ENCODE measurements at places on chromosomes 5 and 9.

DNA sequence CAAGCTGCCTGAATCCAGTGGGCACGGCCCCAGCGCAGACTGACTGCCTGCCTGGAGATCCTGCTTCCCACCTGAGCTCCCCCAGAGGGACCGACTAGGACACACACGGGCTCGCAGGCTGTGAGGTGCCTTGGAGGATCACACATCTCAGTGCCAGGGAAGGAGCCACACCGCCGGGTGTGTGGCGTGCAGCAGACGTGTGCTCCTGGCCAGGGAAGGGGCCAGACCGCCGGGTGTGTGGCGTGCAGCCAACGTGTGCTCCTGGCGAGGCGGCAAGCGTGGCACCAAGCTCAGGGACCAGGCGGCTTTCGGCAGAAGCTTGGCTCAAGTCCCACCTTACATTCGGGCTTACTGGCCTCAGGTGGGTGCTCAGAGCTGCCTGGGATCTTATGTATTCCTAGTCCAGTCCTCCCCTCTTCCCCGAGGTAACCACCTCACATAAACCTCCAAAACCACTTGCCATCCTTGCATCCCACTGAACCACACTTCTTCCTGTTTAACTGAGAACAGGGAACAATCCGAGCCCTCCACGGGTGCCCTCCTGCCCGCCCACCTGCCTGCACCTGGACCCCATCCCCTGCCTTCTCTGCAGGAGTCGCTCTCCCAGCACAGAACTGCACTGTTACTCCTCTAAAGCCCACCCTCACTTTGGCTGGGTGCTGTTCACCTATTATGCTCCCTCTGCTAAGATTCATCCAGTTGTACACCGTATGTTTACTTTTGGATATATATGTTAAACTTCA lies 22.4 kb upstream of the MRNIP start:
- DNase-seq, result no peak

- no peak for DNase-seq
Observed at GRCh38 chr5:135950611-135951010, 4.2 kb downstream of the LECT2 start.

- no peak for DNase-seq
Observed at GRCh38 chr9:15401266-15401665, 21.4 kb upstream of the SNAPC3 start.

DNA sequence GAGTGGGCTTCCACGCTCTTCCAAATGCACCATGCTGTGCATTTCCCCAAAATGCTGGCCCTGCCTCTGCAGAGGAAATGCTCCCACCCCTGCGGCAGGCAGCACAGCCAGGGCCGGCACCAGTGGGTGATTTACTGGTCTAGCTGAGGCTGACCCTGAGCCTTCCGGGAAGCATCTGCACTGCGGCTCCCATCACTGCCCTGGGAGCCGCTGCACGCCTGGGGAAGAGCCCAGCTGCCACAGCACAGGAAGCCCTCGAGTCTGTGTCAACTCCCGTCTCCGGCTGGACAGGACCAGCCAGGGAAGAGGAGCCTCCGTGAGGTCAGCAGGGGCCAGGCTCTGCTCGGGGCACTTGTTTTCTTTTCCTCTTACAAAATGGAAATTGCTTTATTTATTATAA lies 25.1 kb upstream of the EEIG1 start:
- DNase-seq, result no peak

DNA sequence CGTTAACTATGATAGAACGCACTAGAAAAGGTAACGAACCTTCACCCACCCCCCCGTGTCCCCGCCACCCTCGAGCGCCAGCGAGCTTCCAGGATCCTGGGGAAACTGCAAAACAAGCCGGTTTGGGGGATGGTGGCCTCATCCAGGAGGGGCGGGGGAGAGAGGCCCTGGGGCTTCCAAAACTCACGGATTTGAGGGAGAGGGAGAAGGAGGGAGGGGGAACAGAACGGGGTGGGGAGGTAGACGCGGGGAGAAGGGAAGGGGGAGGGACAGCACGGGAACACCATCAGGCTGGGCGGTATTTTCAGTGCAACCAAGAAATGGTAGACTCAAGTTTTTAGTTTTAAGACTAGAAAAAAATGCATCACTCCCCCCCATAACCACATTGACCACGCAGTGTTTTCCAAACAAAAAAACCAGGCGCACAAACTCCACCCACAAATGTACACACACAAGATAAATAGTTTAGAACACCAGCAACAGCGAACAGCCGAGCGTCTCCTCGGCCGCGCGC lies 1.4 kb downstream of the NRARP start:
- DNase-seq, result no peak

DNA sequence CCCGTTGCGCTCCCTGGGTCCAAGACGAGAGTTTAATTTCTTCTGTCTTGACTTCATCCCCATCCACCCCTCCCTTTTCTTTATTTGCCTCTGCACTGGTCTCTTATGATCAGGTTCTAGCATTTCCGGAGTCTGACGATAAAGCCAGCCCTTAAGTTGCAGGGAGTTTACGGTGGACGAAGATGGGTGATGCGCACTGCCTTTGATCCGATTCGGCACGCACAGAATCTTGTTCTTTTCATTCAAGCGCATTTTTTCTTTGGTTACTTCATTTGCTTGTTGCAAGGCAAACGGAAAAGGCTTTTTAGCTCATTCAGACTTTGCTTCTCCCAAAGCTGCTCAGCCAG lies 488 bp upstream of the MCTP1 start:
- DNase-seq, result no peak

- DNase-seq, result no peak
Observed at GRCh38 chr9:133707763-133708245, 30.3 kb downstream of the SARDH start.

DNA sequence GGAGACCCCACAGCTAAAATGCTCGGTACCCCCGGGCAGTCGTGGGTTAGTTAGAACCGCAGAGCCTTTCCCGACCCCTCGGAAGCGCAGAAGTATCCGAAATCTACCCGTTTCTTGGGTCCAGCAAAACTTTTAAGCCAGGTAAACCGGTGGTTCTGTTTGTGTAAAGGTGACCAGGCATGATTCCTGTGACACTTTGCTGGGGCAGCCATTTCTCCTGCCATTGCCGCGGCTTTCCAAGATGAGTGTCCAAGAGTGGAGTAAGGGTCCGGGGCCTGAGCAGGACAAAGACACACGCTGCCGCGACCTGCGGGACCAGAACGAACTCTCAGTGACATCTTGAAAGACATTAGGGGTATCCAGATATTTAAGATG lies 655 bp downstream of the MARVELD2 start:
- peak; percentile 34 for DNase-seq

- DNase-seq, result no peak
Observed at GRCh38 chr5:176420972-176421544, 4.7 kb upstream of the CLTB start.

- no peak for DNase-seq
Observed at GRCh38 chr5:125865166-125865815, 557.9 kb upstream of the GRAMD2B start.

DNA sequence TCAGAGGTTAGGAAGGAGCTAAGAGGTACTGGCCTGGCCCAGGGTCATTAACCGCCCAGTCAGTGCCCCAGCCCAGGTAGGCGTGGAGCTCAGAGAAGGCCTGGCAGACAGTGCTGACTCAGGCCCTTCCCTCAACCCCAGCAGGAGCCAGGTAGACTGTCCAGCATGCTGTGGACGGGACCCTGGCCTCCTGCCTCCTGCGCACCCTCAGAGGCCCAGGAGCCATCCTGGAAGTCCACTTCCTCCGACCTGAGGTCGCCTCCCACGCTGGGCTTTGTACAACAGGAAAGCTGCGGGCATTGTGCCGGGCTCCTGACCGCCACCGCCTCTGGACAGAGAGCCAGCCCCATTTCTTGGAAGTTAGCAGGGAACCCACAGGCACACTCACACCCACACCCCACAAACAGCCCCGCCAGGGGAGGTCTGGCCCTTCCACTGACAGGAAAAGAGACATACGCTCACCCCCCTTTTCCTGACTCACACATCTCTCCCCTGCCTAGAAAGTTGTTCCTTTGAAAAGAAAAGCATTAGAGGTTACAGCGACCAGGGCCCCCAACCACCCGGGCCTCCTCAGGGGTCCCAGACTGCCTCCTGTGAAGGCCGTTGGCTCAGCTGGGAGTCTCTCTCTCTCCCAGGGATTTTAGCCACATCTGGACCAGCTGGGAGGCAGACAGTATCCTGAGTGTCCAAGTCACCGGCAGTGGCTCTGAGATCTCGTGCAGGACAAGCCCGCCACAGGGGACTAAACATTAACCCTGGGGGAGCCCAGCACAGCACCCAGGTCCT lies 7.7 kb downstream of the RALGDS start:
- DNase-seq, result no peak

- DNase-seq, result no peak
Observed at GRCh38 chr5:146026307-146027010, 78.9 kb downstream of the PLAC8L1 start.

DNA sequence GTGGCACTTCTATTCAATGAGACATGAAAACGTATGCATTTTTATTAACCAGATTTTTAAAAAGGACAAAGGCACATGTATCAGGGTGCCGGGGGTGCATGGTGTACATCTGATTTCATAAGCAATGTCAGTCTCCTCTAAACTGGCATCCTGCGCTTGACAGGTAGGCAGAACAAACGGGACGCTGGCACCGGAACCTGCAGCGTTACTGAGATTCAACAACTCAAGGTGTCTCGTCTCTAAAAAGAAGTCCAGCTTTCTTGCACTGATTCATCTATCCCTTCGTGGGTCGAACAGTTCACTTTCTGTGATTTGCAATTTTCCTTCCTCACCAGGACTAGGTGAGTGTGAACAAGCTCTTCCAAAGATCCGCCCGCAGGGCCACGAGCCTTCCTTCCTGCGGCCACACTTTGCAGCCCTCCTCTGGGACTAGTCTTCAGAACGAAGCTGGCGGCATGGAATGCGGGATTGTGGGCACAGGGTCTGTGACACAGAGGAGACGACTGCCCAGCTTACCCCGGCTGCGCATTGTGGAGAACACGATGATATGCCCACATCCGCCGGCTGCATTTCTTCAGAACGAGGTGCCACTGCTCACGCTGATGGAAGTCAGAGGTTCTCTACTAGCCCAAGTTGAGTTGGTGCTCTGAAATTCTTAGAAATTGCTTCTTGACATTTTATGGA lies 7.2 kb downstream of the SLC6A3 start:
- no peak for DNase-seq

GRCh38 chr9:7656636-7657035 lies 142.9 kb downstream of the DMAC1 start:
- no peak for DNase-seq

GRCh38 chr5:9774472-9775079 lies 144.4 kb upstream of the TAS2R1 start:
- no peak for DNase-seq

DNA sequence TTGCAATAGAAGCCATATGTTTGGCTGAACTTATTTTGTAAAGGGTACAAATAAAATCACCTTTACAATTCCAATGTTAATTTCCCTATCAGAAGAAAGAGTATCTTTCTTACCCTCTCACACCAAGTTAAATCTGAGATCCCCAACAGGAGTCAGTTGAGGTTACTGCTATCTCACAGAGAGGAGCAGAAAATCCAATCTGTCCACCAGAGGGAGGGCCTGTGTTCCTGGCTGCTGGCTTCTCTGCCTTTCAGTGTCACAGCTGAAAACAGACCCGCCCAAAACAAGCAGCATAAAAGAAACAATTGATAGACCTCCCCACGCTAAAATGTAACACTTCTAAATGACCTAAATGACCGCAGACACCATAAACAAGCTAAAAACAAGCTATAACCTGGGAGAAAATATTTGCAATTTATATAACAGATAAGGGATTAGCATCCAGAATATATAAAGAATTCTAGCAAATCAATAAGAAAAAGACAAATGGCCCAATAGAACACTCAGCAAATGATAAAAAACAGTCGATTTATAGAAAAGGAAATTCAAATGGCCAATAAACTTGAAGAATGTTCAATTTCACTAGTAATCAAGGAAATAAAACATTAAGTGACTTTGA lies 24.5 kb upstream of the MVB12B start:
- DNase-seq, result peak; percentile 14

- DNase-seq, result no peak
Observed at GRCh38 chr5:95728494-95729114, 2.5 kb upstream of the RHOBTB3 start.

DNA sequence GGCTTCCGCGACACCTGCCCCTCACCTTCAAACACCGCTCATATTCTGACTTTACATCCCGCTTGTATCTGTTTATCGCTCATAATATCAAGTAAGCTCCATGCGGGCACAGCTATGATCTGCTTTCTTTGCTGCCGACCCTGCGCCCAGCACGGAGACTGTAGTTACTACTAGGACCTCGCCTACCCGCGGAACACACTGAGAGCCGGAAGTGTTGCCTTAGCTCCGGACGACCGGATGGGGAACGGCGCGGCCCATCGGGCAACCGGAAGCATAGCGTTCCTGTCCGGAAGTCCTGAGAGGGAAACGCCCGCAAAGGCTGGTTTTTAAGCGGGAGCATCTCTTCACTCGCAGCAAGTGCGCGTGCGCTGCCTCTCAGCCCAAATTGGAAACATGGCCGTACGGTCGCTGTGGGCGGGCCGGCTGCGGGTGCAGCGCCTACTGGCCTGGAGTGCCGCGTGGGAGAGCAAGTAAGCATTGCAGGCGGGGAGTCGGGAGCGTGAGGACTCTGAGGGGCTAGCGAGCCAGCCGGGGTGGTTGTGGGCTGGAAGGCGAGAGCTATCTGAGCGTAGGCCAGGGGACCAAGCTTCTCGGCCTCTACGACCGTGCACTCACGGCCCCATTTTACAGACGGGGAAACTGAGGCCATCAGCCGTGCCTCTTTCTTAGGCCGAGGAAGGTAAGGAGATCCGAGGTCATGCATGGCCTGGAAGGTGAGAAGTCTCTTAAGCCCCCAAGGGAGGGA lies at the start of gene GRPEL2:
Gene GRPEL2 (plus strand): TSS at position 353 of the 745 bp plus-strand sequence. CDS start 41 bp downstream, at position 394.
- peak; percentile 86 for DNase-seq

- no peak for DNase-seq
Observed at GRCh38 chr9:88011005-88011766, 36.9 kb upstream of the CDK20 start.

- DNase-seq, result no peak
Observed at GRCh38 chr9:4346131-4346530, 46.3 kb upstream of the GLIS3 start.

GRCh38 chr5:13207112-13207511 lies 737.4 kb downstream of the DNAH5 start:
- no peak for DNase-seq

DNA sequence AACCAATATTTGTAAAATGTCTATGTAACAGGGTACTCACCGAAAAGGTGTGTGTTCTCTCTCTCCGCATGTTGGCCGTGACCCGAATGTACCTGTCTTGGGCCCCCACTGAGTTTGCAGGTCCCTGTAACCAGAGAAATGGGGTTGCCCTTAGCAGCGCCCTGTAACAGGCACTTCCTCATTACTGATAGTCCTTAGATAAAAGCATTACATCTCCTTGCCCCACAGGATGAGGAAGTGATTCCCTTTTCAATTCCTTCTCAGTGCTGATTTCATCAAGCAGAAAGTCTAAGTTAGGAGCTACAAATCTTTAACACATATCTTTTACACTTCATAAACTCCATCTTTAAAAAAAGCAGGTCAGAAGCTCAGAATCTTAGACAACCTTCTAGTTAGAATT lies 15.2 kb upstream of the HMHB1 start:
- DNase-seq, result no peak

DNA sequence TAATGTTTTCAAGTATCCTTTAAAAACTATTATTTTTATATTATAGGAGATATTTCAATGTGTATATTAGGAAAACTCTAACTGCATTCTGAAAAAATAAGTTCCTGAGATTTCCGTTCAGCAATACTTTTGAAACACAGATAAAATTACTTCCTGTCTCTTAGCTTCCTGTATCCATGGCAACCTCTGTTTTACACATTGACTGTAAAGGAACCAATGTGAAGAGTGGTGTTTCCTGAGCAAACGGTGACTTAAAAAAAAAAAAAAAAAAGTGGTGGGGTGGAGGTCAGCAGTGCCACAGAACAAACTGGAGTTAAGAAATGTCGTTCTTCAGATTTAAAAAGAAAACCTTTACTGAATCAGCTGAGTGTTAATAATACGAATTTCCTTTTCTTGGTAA lies at the start of gene LRRC70:
Gene LRRC70 (plus strand): TSS at position 280 of the 400 bp plus-strand sequence. CDS start 620 bp downstream, outside the sequence.
- DNase-seq, result no peak

Measured in NCI-H2107 (cell line).